ENCODE measurements at places on chromosomes 13 and 19.

GRCh38 chr13:47420568-47420967, 523.7 kb upstream of the HTR2A start:
- no peaks in the 10 kb centered on the region for H3K27me3 ChIP-seq
- peak; percentile 61 for DNase-seq
- H3K27ac ChIP-seq: no peak overlapping the region
- H3K4me3 ChIP-seq: no peak overlapping the region

GRCh38 chr19:56403261-56403660, 871 bp upstream of the ZNF583 start:
- H3K4me3 ChIP-seq: peak overlapping the region; percentile 99
- H3K27ac ChIP-seq: no peak overlapping the region
- peaks cover 7% of the 10 kb centered on the region for H3K4me1 ChIP-seq
- DNase-seq: no peak

GRCh38 chr19:54196536-54196935, 4.1 kb upstream of the RPS9 start:
- peaks cover 9% of the 10 kb centered on the region for H3K4me1 ChIP-seq
- peaks cover 41% of the 10 kb centered on the region for H3K36me3 ChIP-seq
- no peak overlapping the region for H3K27ac ChIP-seq
- no peak overlapping the region for H3K4me3 ChIP-seq

GRCh38 chr19:30011051-30011578, 69.1 kb downstream of the URI1 start:
- peaks cover 1% of the 10 kb centered on the region for H3K4me1 ChIP-seq
- no peak for DNase-seq
- no peak overlapping the region for H3K27ac ChIP-seq
- H3K27me3 ChIP-seq: no peaks in the 10 kb centered on the region
- peaks cover 3% of the 10 kb centered on the region for H3K36me3 ChIP-seq

- no peak overlapping the region for H3K4me3 ChIP-seq
- no peaks in the 10 kb centered on the region for H3K27me3 ChIP-seq
- no peak overlapping the region for H3K27ac ChIP-seq
- no peaks in the 10 kb centered on the region for H3K4me1 ChIP-seq
- peaks cover 52% of the 10 kb centered on the region for H3K36me3 ChIP-seq
- no peak for DNase-seq
Observed at GRCh38 chr19:10392120-10392519, 11.2 kb downstream of the CDC37 start.

DNA sequence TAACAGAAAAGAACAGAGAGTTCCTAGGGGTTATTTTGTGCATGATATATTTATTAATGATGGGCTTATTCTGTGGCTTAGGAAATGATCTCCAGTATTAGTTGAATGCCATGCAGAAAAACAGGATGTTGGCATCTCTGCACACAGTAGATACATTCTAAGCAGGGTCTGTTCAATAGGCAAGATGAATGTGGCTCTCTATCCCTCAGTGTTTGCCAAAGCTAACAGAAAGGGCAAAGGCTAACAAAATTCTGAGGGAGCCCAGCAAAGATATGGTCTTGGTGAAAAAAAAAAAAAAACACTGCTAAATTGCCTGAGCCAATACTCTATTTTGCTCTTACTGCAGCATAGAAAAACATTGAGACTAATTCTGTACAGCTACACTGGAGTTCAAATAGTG, 1095.8 kb downstream of the UQCRFS1 start:
- H3K27me3 ChIP-seq: peaks cover 6% of the 10 kb centered on the region
- H3K4me1 ChIP-seq: no peaks in the 10 kb centered on the region
- H3K27ac ChIP-seq: no peak overlapping the region

DNA sequence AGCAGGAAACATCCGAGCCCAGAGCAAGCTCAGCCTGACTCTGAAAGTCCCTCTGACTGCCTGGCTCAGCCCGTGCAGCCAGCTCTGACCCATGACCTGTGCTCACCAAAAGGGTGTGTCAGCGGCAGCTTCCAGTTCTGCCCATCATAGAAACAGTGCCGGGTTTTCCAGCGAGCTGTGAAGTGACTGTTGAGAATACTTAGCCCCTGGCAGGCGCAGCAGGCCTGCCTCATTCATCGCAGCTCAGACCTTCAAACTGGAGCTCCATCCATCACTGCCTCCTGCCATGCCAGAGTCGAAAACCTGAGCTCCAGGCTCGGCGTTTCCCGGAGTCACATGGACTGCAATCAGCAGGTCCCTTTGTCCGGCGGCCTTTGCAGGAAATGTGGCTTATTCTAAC, 16.3 kb upstream of the GSX1 start:
- no peaks in the 10 kb centered on the region for H3K4me1 ChIP-seq
- H3K36me3 ChIP-seq: no peaks in the 10 kb centered on the region
- no peak for DNase-seq
- H3K27ac ChIP-seq: no peak overlapping the region

DNA sequence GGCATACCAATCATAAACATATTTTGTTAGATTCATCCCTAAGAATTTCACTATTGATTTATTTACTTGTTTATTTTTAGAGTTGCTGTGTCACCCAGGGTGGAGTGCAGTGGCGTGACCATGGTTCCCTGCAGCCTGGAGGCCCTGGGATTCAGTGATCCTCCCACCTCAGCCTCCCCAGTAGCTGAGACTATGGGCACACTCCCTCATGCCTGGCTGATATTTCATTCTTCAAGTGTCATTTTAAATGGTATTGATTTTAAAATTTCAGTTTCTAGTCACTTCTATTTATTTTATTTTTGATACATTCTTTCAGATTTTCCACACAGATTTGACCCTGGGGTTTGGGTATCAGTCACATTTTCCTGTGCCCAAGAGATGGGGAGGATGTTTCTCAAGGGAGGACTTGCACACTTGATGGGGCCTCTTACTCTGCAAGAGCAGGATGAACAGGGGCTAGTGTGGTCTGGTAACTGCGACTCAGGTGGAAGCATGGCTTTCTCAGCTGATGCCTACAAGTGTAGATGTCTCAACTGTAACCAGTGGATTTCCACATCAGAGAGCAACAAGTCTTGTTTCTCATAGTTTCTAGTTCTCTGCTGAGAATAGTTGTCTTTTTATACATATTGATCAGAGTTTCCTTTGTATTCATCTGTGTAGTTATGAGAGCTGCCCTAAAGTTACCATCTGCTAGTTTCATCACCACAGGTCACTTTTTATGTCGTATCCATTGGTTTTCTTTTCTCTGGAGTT, 40.2 kb downstream of the CCNE1 start:
- no peak overlapping the region for H3K4me3 ChIP-seq
- H3K27ac ChIP-seq: no peak overlapping the region
- no peaks in the 10 kb centered on the region for H3K36me3 ChIP-seq
- H3K4me1 ChIP-seq: no peaks in the 10 kb centered on the region

- no peaks in the 10 kb centered on the region for H3K27me3 ChIP-seq
- DNase-seq: peak; percentile 79
- H3K4me3 ChIP-seq: no peak overlapping the region
- peaks cover 88% of the 10 kb centered on the region for H3K36me3 ChIP-seq
- H3K4me1 ChIP-seq: no peaks in the 10 kb centered on the region
Observed at GRCh38 chr19:32363175-32363574, 17.8 kb downstream of the ZNF507 start.

GRCh38 chr19:45526143-45526542, 18.9 kb downstream of the VASP start:
- H3K4me3 ChIP-seq: no peak overlapping the region
- H3K27ac ChIP-seq: no peak overlapping the region
- peak; percentile 77 for DNase-seq

DNA sequence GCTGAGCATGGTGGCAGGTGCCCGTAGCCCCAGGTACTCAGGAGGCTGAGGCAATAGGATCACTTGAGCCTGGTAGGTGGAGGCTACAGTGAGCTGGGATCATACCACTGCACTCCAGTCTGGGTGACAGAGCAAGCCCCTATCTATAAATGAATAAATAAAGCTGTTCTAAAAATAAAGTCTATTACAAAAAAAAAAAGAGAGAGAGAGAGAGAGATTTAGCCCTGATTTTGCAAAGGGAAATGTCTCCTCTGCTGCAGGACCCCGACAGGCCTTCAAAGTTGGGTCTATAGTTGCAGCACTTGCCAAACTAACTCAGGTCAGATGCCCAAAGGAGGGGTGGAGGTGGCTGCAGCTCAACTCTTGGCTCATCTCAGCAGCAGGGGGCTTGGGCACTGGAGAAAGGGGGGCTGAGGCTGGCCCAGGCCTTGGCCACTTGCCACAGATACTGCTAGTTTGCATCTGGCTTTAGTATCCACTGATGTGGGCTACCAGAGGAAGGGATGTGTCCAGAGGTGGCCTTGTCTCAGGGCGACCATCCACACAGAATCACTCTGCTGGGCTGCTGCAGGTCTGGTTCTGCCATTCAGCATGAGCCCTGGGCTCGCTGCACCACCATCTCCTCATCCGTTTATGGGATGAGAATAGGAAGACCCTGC, 30.8 kb upstream of the AKT2 start:
- H3K4me3 ChIP-seq: no peak overlapping the region
- H3K36me3 ChIP-seq: peaks cover 42% of the 10 kb centered on the region
- H3K4me1 ChIP-seq: no peaks in the 10 kb centered on the region
- no peaks in the 10 kb centered on the region for H3K27me3 ChIP-seq
- no peak for DNase-seq
- H3K27ac ChIP-seq: no peak overlapping the region

DNA sequence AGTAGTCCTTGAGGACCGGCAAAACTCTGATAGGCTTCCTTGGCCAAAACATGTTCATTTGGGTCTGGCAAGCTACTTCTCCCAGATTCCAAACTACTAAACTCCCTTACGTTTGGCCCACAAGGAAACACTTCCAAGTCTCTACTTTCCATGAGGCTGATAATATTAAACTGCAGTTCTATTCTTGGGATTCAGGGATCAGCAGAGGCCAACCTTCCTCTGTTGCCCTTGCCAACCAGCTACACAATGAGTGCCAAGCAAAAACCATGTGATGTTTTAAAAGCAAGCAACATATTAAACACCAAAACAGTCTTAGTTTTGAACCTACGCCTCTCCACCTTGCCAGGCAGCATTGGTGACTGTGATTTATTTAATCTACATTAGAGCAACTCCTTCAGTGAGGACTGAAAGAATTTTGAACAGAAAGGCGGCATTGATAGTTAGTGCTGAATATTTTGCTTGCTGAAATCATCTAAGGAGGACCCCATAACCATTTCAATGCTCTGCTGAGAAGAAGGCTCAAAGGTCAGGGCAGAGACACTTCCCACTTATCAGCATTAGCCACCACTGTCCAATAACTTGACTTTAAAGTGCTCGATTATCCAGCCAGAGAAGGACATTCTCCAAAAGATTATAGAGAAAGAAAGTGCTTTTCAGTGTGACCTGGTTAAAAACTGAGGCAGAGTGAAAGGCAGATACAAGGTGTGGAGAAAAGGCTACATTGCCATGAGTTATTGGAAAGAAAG, 287.1 kb downstream of the TBC1D4 start:
- DNase-seq: no peak
- H3K4me3 ChIP-seq: no peak overlapping the region
- no peaks in the 10 kb centered on the region for H3K27me3 ChIP-seq
- peaks cover 2% of the 10 kb centered on the region for H3K4me1 ChIP-seq

DNA sequence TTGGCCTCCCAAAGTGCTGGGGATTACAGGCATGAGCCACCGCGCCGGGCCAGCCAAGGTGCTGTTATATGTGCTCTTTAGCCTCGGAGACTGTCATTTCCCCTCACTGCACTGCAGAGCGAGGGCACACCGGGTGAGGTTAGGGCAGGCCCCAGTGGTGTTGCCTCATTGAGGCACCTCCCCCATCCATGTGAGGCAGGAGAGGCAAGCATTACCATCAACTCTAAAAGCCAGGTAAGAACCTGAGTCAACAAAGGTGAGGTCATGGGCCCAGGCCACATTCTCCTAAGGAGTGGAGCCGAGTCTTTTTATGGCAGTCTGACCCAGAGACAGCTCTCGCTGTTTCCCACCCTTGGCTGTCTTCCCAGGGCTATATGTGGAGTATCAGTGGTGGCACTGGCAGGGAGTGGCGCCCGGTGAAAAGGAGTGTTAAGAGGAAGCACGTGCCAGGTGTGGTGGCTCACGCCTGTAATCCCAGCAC, 10.9 kb downstream of the B3GNT8 start:
- H3K4me3 ChIP-seq: no peak overlapping the region
- peaks cover 74% of the 10 kb centered on the region for H3K36me3 ChIP-seq
- H3K4me1 ChIP-seq: peaks cover 7% of the 10 kb centered on the region
- H3K27ac ChIP-seq: no peak overlapping the region
- H3K27me3 ChIP-seq: no peaks in the 10 kb centered on the region

- no peak overlapping the region for H3K4me3 ChIP-seq
- no peaks in the 10 kb centered on the region for H3K36me3 ChIP-seq
- no peaks in the 10 kb centered on the region for H3K27me3 ChIP-seq
- peaks cover 2% of the 10 kb centered on the region for H3K4me1 ChIP-seq
Observed at GRCh38 chr13:23771956-23772355, 117.2 kb downstream of the MIPEP start.

DNA sequence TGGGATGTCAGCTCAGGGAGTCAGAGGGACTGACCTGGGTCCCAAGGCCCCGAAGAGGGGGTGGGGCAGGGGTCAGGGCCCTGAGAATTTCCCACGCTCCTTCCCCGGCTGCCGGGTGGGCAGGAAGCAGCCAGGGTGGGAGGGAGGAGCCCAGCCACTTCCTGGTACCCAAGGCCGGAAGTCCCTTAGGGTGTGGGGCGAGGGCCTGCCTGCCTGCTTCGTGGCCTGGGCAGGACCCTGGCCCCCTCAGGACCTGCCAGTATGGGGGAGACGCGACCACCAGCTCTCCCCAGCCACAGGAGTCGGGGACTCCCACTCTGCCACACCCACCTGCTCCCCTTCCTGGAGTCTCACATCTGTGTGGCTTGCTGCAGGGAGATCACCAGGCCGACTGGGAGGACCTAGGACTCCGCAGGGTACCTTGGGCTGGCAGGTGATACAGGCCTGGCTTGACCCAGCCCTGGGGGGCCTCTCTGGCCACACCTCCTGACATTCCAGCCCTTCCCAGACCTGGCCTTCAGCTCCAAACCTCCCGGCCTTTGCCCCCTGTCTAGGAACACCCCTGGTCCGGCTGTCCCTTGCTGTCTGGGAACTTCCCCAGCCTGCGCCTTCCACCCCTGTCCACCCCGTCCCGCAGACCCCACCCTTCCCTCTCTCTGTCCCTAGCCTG, 9.8 kb upstream of the CIRBP start:
- peak overlapping the region; percentile 70 for H3K27ac ChIP-seq
- H3K27me3 ChIP-seq: no peaks in the 10 kb centered on the region
- H3K4me3 ChIP-seq: no peak overlapping the region
- H3K4me1 ChIP-seq: peaks cover 80% of the 10 kb centered on the region

GRCh38 chr13:48443442-48444208, 30.7 kb upstream of the LPAR6 start:
- H3K27ac ChIP-seq: no peak overlapping the region
- no peaks in the 10 kb centered on the region for H3K4me1 ChIP-seq
- H3K4me3 ChIP-seq: no peak overlapping the region
- no peak for DNase-seq

DNA sequence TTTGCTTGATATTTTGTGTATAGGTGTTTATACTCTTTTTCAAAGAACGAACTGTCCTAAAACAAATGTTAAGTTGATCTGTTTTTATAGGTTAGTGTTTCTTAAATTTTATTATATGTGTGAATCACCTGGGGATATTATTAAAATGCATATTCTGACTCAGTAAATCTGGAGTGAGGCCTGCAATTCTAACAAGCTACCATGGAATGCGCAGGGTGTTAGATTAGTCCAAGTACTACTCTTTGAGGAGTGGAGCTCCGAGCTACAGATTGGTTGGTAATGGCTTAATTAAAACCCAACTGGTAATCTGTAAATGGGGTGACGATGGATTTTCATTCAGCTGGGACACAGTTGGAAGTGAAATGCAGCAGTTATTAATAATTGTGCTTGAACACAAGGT, 214.1 kb upstream of the UFM1 start:
- no peak overlapping the region for H3K4me3 ChIP-seq
- no peaks in the 10 kb centered on the region for H3K27me3 ChIP-seq
- H3K4me1 ChIP-seq: no peaks in the 10 kb centered on the region

- DNase-seq: peak; percentile 25
- no peaks in the 10 kb centered on the region for H3K36me3 ChIP-seq
- H3K27ac ChIP-seq: no peak overlapping the region
- no peak overlapping the region for H3K4me3 ChIP-seq
- peaks cover 38% of the 10 kb centered on the region for H3K27me3 ChIP-seq
Observed at GRCh38 chr13:24540236-24541126, 27.9 kb upstream of the PARP4 start.

Data from mesenchymal stem cell (in vitro differentiated cells and primary cell).